Spinal cord (tissue), 10 donors: ENCODE measurements at places on chromosomes 13 and 19.

- DNase-seq = no peak
Observed at GRCh38 chr13:106361621-106362020, 173.8 kb downstream of the EFNB2 start.

GRCh38 chr13:111187960-111188541 is 72.9 kb downstream of the ARHGEF7 start:
- DNase-seq = no peak

DNA sequence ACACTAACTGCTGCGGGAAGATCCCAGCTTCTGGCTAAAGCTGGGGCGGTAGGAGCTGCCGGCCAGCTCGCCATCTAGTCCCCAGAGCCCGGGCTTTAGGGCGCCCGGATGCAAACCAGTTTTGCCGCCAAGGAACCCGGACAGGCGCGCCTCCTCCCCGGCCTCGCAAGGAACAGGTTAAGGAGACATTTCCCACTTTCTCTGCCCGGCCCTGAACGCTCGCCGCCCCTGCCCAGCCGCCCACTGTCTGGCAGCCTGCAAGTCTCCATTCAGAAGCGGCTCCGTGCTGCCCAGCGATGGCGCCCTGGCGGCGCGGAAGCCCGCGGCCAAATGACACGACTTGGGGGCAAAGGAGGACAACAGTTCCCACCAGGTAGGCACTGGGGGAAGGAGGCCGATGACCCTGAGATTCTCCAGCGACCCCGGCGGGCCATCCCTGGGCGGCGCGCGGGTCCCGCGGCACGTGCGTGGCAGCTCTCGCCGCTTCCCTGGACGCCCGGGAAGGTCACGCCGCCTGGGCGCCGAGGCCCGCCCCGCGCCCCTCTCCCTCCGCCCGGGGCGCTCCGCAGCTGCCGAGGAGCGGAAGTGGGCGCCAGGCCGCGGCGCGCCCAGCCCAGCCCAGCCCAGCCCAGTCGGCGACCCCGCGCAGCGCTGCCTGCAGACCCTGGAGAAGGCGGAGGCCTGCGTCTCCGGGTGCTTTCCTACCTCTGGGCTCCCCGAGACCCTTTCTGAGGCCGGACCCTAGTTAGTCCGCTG is 42.2 kb upstream of the HNRNPA1L2 start:
- peak; percentile 79 for DNase-seq

GRCh38 chr13:89324582-89324981 is 1653.4 kb downstream of the SLITRK5 start:
- DNase-seq = no peak

DNA sequence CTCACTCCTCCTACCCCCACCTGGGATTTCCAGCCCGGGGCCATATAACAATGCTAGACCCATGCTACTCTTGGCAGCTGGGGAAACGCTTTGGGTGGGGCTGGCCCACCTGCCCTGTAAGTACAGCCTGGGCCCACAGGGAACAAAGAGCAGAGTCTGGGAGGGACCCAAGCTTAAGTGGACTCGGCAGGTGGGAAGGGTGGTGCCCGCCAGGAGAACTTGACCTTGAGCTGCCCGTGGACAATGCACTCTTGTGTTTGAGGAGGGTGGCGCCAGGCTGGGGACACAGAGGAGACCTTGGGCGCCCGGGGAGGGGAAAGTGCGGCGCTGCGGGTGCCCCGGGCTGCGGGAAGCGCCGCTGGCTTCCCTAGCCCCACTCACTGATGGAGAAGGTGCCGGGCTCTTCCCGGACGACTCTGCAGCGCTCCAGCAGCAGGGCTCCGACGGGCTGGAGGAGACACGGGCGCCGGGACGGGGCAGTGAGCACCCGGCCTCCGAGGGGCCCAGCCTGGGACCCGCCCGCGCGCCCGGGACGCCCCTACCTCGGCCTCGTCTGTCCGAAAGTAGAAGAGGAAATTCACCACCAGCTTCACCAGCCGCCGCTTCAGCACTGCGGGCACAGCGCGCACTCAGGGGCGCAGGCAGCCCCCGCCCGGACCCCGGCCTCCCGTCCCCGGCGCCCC is 607 bp downstream of the PLEKHJ1 start:
- DNase-seq = no peak
